ENCODE measurements at places on chromosomes 4 and X.

- no peak for DNase-seq
These were observed 31.5 kb upstream of the HTRA3 start for GRCh38 chr4:8238036-8238511.

DNA sequence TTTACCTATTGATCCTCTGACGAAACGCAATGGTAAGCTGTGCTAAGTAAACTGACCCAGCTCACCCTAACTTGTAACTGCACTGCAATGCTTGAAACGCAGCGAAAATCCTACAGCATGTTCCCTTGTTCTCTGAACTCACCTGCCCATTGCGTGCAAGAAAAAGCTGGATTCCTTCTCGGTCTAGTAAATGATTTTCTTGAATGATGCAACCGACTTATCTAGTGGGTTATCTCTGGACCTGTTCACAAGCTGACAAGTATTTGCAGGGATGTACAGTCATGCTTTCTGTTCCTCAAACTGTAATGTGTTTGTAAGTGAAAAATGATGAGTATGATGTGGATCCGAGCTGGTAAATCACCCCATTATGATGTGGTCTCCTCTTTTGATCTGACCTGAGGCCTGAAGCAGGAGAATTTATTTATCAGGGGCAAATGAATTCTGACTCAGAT is 140.1 kb downstream of the BTC start:
- DNase-seq = no peak

- DNase-seq = no peak
These were observed 27.4 kb downstream of the CBLL2 start for GRCh38 chrX:22300130-22300529.

GRCh38 chr4:3822230-3822947 is 56.2 kb downstream of the ADRA2C start:
- DNase-seq = no peak

- no peak for DNase-seq
These were observed 20.8 kb upstream of the MRFAP1 start for GRCh38 chr4:6619466-6620255.

DNA sequence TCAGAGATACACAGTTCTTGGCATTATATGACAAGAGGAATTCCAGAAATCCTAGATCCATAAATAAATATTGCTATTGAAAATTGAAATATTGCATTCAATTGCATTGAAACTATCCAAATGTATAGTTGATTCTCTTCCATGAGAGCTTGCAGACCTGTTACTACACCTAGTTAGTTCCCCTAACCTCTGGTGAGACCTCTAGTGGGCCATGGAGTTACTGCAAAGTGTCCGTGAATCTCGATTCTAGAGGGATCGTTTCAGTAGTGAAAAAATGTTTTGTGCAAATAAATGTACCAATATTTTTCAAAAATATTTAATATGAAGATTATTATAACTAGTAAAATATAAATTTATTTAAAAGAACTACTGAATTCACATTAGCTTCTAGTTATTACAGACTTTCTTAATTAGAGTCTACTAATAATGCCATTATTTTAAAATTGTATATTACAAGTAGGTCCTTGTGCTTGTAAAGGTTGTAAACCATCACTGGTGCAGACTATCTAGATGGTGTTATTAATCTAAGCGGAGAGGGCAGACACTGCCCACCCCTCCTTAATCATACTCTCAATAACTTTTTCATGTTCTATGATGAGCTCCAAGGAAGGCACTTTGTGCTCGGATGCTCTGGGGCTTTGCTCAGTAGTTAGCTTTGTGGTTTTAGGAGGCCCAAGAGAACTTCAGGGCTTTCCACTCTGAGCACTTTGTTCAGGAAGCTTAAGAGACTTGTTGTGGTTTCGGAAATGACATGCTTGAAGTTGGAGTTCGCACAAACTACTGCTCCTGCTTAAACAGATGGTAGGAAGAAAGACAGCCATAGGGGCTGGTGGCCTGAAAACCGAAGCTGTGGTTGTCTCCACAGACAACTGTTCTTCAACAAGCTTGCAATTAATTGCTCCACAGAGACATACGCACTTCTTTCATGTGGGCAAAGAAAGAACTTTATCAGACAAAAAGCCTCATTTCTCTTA is 42.8 kb downstream of the IL21 start:
- DNase-seq = no peak

- no peak for DNase-seq
These were observed 69.9 kb downstream of the CHIC2 start for GRCh38 chr4:53994382-53995102.

DNA sequence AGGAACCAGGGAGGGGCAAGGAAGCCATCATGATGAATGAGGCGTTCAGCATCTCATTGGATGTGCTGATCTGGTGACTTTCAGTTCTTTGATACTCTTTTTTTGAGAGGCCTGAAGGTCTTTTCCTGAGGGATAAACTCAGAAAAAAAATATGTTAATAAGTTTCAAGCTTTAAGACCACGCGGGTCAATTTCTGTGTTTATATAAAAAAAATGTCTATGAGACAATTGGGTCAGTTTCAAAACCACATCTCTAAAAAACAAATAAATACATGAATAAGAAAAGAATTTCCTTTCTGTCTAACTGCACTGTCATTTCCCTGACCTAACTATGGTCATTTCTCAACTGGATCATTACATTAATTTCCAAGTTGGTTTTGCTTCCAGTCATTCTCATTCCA is 62.6 kb downstream of the TRIML1 start:
- no peak for DNase-seq

DNA sequence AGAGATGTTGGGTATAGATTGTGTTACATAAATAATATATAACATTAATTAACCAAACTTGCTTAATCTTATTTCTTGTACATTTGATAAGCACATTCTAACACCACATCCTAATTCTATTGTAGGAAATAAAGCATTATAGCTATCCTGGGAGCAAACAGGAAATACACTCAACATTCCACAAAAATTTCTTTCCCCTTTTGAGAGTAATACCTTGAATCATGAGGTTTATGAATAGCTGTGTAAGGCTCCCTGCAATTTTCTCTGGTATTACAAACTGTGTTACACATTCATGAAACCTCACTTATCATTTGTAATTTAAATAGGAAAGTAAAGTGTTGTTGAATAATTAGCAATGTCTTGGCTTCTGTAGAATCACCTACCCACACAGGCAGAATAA is 95.1 kb downstream of the TMEM47 start:
- DNase-seq = no peak

GRCh38 chrX:118530219-118530911 is 34.8 kb downstream of the DOCK11 start:
- no peak for DNase-seq

DNA sequence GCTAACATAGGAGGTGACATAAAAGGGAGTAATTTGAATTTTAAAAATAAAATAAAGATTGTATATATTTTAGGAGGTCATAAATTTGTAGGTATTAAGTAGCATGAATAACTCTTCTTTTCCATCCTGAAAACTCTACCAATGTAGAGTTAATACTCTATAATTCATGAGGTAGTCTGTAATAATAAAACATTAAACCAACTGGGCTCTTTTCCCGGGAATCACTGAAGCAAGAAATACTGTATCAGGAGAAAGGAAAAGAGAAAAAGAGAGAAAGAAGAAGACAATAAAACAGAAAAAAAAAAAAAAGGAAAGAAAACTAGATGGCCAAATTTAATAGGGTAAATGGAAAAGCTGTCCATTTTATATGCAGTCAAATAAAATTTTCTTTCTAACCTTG is 984.4 kb downstream of the CCSER1 start:
- no peak for DNase-seq

GRCh38 chr4:6470502-6471306 is 1.7 kb downstream of the PPP2R2C start:
- DNase-seq = peak; percentile 40

GRCh38 chr4:22465349-22465748 is 50.5 kb downstream of the ADGRA3 start:
- no peak for DNase-seq

DNA sequence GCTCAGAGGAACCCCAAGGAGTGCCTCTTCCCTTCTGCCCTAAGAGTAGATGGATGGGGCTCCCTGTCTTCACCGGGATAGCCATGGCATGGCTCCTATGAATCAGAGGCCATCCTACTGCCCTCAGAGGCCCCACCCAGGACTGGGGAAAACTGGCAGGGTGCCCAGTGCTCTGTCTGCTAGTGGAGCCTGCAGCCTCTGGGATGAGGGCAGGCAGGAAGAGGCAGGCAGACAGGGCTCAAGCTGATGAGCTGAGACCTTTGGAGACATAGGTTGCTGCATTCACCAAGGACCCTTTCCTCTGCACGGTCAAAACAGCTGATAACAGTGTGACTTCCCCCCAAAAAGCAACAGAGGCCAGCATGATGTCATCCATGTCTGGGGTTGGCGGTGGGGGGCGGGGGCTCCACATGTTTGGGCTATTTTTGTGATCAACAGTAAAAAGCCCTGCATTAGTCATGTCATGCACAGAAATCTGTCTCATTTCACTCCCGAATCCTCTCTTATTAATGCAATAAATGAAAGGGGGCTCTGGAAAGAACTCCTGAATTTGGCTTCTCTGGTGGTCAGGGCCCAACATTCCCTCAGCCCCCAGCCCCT is 207.6 kb upstream of the MAMLD1 start:
- DNase-seq = peak; percentile 27

DNA sequence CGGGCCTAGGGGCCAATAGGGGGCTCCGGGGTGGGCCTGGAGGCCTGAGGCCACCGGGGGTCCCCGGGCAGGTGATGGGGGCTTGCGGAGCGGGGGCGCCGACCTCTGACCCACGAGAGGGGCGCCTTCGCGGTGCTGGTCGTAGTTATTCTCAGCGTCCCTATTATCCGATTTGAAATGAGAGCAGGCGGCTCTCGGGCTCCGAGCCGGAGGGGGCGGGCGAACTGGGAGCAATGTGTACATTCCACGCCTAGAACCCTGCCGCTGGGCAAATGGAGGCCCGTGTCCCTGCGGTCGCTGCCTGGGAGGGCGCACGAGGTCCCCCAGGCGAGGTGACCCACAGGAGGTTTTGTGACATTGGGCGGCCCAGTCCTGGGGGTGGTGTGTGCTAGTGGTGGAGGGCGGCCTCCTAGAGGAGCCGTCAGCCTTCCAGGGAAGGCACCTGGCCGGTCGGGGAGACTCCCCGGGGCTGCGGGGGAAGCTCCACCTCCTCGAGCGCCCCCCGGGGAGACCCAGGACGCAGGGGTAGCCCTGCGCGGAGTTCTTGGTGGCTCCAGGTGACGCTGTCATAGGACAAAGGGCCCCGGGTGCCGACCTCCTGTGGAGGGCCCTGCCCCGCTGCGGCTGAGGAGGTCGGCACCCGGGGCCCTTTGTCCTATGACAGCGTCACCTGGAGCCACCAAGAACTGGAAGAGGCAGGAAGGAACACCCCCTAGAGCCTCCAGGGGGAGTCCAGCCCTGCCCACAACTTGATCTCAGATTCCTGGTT is 102.6 kb upstream of the PRKX start:
- DNase-seq = peak; percentile 75

- no peak for DNase-seq
These were observed 178.0 kb upstream of the ANKRD50 start for GRCh38 chr4:124890522-124890921.

GRCh38 chr4:108210989-108211835 is 42.5 kb upstream of the LEF1 start:
- no peak for DNase-seq

GRCh38 chr4:98664959-98665358 is 6.5 kb upstream of the TSPAN5 start:
- DNase-seq = no peak

- no peak for DNase-seq
These were observed 802 bp downstream of the COX18 start for GRCh38 chr4:73068491-73069337.

DNA sequence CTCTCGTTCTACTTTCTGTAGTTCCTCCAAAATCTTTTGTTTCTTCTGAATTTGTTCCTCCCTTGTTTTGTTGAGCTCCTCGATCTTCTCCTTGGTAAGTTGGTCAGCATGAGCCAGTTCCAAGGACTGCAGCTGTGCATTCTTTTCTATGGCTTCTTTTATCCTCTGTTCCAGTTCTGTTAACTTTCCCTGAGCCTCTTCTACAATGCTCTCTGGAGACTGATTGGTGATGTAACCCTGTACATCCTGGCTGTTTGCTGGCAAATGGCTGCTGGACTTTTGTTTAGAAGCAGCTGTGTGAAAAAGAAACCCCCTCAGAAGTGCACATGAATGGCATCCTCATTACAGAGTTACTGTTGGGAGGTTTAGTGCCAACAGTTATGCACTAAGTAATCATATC is 70.5 kb upstream of the COX18 start:
- no peak for DNase-seq

DNA sequence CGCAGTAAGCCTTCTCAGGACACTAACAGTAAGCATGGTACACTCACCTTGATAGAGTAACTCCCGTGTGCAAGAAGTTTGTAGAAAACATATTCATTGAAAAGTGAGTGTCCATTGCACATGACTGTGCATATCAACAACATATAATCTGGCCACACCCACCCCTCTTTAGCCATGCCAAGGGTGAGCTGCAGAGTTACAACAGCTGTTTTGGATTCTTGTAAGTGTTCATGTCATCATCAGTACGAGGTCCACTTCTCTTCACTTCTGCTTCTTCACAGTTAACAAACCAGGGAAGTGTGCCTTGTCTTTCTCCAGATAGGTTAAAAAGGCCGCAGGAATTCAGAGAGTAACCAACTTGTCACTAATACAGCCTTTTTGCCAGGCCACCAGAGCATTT is 116.6 kb downstream of the IRF2 start:
- no peak for DNase-seq

DNA sequence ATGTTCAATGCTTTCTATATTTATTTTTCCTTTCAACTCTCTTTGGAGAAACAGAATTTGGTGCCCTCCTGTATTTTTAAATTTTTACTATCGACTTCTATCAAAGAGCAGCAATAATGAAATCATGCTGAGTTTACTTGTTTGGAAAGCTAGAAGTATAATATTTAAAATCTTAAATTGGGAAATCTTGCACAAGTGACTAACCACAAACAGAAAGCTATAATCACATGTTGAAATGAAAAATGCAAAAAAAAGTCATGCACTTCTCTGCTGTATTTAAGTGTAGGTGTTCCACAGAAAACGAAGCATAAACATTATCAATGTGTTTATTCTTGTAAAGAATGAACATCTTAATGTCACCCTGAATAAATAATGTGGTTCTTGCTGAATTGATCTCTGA is 306.1 kb downstream of the PCDH18 start:
- no peak for DNase-seq

DNA sequence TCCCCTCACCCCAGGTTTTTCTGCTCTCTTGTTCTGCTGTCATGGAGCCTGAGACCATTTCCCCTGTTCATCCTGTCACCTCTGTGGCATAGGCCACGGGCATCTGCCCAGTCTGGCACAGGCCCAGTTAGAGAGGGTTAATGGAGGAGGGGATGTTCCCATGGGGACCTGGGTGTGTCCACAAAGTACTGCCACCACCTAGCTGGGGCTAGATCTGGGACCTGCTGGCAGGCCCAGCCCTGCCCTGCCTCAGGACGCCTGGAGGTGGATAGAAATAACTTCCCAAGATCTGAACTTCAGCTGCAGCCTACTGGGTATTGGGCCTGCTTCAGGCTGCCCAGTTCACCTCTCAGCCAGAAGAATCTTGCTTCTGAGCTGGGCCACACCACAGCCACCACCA is 13.5 kb downstream of the EFNB1 start:
- no peak for DNase-seq

GRCh38 chrX:103533511-103534216 is 14.4 kb upstream of the RAB40A start:
- DNase-seq = peak; percentile 92

GRCh38 chr4:145935253-145936141 is 3.1 kb downstream of the ZNF827 start:
- peak; percentile 66 for DNase-seq
